ENCODE measurements at places on chromosomes 3 and 15.

DNA sequence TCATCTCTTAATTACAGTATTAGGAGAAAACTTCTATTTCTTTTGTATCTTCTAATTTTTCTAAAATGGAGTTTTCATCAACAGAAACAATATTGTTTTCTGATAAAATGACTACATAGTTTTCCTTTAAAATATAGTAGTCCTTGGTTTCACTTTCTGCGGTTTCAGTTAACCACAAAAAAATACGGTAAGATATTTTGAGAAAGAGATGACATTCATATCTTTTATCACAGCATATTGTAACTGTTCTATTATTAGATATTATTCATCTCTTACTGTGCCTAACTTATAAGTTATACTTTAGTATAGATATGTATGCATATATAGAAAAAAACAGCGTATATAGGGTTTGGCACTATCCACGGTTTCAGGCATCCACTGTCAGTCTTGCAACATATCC lies 2.3 kb downstream of the B4GALT4 start:
- no peak for DNase-seq

DNA sequence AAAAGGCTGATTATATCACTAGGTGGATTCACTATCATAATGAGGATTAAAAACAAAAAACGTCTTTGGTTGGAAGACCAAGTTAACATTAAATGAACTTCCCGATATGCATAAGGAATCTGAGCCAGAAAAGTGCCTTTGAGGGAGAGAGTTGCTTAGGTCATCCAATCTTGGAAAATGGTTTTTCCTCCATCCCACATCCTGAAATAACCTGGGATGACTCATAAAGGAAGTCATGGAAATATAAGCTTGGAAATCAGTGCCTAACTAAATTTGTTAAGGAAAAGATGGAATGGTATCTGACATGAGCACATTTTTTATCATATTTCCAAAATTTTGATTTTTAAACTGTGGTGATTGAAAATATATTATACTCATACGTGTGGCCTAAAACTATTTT lies 66.0 kb downstream of the KBTBD8 start:
- DNase-seq: no peak

DNA sequence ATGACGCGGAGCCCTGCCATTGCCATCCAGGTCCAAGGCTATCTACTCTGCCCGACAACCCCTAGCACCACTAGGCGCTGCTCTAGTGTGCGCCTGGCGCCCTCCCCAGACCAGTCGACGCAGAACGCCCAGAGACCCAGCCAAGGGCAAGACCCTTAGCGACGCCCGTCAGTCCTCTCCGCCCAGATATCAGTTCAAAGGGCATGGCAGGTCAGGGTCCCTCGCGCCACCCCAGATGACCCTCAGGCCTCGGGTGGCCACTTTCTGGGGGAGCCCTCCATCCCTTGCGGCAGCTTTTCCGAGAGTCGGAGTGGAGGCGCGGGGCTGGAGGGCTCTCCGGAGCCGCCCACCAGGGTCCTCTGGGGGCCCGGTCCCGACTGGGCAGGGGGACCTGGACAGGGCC lies 371 bp upstream of the CLSTN2 start:
- no peak for DNase-seq

- no peak for DNase-seq
These were observed 64.0 kb downstream of the FLNB start for GRCh38 chr3:58072052-58072762.

DNA sequence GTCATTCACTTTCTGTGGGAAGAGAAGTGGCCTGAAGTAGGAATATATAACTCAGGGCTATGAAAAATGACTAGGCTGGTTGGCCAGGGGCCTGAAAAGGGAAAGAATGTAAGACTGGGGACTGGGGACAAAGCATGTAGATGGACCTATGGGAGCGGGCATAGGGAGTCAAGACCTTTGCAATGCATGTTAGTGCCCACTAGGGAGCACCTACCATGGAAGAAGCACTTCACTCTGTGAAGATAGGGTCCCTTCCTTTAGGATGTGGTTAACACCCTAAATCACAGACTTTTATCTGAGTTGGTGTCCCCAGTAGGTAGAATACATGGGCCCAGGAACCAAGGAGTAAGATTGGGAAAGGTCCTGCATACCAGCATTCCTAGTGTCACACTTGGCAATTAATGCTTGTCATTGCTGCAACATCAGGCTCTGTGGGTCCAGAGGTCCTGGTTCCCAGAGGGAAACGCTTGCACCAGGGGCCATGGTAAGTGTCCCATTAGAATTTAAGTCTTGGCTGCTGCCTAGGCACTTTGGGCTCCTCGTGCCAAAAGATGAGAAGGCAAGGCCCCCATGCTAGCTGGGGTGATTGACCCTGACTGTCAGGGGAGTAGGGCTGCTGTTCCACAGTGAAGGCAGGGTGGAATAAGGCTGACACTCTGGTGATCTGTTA lies 79.6 kb downstream of the CRYGS start:
- DNase-seq: no peak

GRCh38 chr3:4739289-4740236 lies 239.7 kb upstream of the BHLHE40 start:
- DNase-seq: no peak

DNA sequence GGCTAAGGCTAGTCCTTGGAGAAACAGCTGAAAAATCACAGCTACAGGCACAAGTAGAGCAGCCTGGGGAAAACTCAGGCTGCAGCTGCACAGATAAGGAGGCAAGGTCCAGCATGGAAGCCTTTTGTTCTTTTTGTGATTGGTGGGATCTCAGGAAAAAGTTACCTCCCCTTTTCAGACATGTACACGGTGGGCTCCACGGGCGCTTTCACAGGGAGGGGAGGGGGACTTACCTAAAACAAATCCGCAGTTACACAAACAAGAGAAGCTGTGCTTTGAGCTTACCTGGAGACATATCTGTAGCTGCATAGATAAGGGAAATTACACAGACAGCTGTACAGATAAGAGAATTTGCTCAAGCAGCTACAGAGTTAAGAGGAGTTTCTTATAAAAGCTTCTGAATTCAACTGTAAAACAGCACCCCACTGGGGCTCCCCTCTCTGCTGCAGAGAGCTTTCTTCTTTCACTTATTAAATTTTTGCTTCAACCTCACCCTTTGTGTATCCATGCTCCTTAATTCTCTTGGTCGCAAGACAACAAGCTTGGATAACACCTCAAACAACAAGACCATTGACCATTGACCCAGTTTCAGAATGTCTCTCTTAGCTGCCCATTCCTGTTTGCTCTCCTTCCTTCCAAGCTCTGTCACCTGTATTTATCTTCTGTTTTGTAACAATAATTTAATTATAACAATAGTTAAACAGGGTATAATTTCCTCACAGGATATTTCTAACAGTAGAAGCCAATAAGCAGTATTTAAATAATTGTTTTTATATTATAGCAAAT lies 10.9 kb upstream of the CD200 start:
- no peak for DNase-seq

- DNase-seq: no peak
These were observed 221.9 kb upstream of the PROK2 start for GRCh38 chr3:72006631-72007556.

DNA sequence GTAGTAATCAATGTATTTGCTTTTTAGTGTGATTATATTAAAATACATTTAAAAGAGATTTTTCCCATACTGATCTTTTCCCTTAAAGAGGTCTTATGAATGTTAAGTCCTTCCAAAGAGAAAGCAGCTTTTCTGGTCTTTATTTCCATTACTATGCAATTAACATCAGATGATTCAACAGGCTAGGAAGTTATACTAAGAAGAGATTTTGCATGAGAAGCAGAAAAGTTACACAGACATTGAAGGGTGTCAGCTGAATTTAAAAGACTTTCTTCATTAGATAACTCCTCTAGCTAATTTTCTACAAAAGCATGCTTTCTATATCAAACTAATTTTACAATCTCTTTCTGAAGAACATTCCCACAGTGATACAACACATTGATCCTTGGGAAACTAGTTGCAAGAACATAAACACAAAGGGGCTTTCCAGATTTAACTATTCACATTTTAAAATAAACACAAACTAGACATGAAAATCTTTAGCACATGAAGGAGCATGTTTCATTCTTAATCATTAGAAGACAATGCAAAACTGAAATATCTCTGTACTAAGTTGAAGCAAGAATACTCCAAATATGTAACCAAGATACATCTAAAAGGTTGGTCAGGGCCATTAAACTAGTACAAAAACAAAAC lies 965.8 kb downstream of the ROBO1 start:
- DNase-seq: no peak

DNA sequence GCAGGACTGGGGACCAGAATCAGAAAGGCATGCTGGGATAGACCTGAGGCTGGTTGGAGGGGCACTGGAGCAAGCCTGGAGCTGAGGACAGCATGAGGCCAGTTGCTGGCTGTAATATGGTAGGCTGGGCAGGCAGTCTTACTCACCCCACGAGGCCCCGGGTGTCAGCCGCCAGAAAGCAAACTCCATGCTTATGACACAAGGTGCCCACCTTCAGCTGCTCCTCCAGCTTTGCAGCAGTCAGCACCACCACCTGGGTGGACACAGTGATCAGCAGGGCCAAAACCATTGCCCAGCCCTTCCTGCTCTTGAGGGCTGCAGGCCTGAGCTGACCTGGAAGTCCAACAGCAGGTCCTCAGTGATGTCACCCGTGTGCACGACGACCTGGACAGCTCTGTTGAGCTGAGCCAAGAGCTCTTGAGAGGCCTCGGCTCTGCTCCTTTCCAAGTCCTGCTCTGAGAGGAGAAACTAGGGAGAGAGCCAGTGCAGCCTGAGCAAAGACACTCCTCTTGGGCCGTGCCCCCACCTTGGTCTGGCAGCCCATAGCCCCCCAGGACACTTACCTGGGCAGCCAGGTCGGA lies 747 bp downstream of the UBA7 start:
- no peak for DNase-seq

- no peak for DNase-seq
These were observed 58.3 kb upstream of the XCR1 start for GRCh38 chr3:46085421-46086082.

- DNase-seq: no peak
These were observed 316.8 kb upstream of the GBE1 start for GRCh38 chr3:82078246-82078645.

DNA sequence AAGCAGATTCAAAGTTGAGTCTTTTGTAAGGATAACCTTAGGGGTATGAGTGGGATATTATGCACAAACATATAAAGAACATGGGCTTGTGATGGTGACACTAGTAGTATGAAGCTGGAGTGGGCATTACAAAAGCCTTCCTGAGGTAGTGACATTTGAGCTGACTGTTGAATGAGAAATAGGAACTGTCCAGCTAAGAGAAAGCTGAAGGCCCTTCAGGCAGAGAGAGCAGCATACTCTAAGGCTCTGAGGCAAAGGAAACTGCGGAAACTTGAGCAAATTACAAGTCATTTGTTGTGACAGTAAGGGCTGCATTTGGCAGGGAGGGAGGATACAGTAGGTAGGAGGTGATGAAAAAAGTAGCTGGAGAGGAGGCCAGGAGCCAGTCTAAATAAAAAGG lies 190.7 kb upstream of the CD96 start:
- no peak for DNase-seq

DNA sequence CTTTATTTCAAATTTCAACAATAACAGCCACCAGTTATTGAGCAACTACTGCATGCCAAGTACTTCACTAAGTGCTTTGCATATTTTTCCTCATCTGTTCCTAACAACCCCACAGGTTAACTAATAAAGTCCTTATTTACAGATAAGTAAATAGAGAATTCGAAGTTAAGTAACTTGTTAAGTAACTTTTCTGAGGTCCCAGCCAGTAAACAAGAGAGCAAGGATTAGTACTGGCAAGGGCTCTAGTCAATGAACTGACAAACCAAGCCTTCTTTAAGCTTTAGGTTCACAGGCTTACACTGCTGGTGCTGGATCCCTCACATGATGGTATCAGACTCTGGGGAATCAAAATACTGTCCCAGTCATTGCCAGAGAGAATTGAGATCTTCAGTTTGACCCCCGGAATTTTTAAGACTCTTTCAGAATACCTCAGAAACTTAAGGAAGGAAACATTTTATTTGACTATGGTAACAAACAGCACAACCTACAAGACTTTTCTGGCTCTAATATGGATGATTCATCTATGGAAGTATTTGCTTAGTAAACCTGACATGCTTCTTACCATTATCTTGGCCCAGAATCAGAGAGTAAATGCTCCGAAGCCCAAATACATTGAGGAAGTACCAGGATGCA lies 16.5 kb downstream of the EMC3 start:
- no peak for DNase-seq

GRCh38 chr3:186219211-186219638 lies 110.3 kb upstream of the ETV5 start:
- DNase-seq: no peak

- no peak for DNase-seq
These were observed 17.3 kb downstream of the KPNA1 start for GRCh38 chr3:122497425-122497824.

DNA sequence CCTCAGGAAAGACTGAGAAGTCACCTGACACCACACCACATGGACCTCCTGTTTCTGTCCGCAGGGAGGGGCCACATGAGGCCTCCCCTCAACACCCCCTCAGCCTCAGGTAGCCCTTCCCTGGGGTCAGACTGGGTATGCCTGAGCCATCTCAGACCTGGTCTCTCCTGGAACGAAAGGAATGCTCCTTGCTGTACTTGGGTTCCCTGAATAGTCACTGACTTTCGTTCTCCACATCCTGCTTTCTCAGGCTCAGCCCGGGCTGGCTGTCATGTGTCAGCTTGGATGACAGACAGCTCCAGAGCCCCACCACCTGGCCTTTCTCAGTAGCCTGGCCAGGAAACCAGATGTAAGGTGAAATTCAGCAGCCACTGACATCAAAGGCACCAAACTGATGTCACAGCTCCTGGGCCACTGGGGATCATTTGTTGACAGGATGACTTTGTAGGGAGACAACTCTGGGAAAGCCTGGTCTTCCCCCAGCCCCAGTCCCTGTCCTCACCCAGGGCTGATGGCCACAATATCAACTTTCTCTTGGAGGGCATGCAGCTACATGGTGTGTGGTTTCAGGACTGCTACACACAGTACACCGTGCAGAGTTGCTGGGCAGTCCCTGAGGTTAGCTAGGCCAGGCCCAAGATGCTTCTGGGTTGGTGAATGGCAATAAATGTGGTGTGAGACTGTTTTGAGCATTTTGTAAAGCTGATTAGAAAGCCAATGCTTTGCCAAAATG lies 141.4 kb upstream of the MRPS22 start:
- no peak for DNase-seq

DNA sequence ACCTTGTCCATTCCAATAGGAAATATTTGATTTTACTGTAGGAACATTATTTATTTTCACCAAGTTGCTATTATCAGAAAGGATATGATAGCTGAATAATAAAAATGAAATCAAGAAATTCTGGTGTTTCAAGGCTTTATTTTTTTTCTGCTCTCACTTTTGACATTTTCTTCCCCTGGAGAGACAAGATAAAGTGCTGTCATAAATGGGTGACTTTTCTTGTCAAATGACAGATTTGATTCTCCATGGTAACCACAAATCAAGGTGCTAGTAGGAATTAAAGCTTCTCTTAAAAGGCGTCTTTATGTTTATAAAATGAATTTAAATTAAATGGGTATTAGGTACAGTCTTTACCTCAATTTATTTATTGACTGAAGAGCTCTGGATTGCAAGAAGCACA lies 124.6 kb downstream of the FOXP1 start:
- DNase-seq: no peak

DNA sequence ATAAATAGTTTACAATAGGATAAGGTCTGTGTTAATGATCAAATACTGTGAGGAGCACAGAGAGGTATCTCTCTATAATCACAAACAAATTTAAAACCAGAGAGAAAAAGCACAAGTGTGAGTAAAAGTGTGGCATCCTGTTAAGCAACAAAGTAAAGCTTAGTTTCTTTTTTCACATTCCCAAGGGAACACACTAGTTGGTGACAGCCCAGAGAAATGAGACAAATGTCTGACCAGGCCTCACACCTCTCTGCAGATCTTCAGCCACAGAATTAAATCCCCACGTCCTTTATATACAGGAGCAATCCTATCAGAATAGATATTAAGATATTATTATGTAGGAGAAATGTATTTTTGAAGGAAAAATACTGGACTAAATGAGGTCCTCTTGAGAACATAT lies 2.7 kb downstream of the FBN1 start:
- no peak for DNase-seq
